ENCODE measurements at places on chromosomes 6 and 20. TPM values are rescaled to one million over a fixed set of nuclear protein-coding genes. Genes with fewer than 3 reads are reported as not detected.

DNA sequence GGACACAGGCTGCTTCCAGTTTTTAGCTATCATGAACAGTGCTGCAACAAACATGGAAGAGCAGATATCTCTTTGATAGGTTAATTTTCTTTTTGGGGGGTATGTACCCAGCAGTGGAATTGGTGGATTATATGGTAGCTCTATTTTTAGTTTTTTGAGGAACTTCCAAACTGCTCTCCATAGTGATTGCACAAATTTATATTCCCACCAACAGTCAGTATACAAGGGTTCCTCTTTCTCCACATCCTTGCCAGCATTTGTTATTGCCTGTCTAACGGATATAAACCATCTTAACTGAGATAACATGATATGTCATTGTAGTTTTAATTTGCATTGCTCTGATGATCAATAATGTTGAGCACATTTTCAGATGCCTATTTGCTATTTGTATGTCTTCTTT is 237.6 kb downstream of the MMUT start:
- DNase-seq, result no peak

DNA sequence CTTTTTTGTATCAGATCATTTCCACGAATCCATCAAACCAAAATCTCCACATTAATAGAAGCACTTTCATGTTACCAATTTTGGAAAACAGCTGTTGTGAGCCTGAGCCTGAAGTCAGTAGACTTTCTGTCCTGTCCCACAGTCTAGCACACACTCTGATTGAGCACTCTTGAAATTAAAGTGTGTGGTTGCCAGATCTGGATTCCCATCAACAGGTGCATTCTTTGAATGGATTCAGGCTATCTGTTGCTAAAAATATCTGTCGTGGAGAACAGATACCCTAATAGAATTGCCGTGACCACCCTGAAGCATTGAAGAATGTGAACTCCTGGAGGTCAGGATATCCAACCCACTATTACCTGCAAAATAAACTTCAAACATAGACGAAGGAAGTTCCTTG is 73.3 kb downstream of the TFAP2A start:
- no peak for DNase-seq

- no peak for DNase-seq
These were observed 240.8 kb downstream of the CDC5L start for GRCh38 chr6:44628347-44628746.

DNA sequence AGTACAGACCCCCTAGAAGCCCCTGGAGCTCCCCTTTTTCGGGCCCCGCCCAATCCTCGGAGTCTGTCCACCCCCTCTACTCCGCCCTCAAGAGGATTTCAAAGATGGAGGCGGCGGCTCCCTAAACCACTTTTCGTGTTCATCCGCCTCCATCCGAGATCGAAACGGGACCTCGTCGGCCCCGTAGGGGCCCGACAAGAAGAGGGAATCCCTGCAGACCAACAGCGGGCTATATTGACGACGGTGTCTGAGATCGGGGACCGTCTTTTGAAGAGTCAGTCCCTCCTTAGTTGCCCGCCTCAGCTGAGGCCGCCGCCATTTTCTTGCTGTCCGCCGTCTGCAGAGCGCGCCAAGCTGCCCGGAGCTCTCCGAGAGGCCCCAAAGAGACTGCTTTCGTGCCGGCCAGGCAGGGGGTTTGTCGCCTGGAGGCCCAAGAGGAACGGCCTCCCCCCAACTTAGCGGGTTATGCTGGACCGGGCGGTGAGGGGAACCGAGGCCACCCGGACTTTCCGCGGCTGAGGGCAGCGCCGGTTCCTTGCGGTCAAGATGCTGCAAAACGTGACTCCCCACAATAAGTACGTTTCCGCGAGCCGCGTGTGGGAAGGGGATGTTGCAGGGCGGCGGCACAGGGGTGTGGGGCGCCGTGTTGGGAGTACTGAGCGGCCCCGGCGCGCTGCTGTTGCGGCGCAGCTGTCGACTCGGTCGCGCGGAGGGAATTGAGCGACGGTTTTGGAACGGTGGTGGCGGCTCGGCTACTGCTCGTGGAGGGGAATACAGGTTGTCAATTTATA is 4.2 kb downstream of the BRD2 start:
- DNase-seq, result peak; percentile 24

- DNase-seq, result no peak
These were observed 183.9 kb downstream of the DLL1 start for GRCh38 chr6:170106906-170107525.

- DNase-seq, result no peak
These were observed 3.2 kb upstream of the MCCD1 start for GRCh38 chr6:31525553-31525931.

DAAM2 gene
- 0.14 TPM for total RNA-seq

MCUR1 gene
- total RNA-seq, result 15.8 TPM
